Stimulated activated CD8-positive, alpha-beta memory T cell treated with anti-CD3 and anti-CD28 coated beads, Interleukin-7, amount 100 ng/mL, for 4 hours (primary cell): ENCODE measurements at places on chromosomes 2 and 18.
A peak's percentile ranks its signal among the peaks of the same experiment; 100 is the strongest.

DNA sequence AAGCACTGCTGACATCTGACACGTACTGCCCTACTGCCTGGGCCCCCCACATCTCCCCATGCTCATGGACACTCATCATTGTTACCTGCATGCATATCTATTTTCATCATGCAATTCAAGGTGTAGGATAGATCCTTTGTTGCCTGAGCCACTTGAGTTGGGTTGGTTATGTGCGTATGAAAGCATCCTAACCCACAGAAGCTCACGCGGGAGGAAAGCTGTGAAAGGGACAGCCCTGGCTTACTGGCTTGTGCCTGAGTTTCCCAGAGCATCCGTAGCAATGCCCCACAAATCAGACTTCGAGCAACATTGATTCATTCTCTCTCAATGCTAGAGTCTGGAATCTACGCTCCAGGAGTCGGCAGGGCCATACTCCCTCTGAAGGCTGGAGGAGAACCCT, 285.5 kb downstream of the PHLPP1 start:
- no peak for DNase-seq

DNA sequence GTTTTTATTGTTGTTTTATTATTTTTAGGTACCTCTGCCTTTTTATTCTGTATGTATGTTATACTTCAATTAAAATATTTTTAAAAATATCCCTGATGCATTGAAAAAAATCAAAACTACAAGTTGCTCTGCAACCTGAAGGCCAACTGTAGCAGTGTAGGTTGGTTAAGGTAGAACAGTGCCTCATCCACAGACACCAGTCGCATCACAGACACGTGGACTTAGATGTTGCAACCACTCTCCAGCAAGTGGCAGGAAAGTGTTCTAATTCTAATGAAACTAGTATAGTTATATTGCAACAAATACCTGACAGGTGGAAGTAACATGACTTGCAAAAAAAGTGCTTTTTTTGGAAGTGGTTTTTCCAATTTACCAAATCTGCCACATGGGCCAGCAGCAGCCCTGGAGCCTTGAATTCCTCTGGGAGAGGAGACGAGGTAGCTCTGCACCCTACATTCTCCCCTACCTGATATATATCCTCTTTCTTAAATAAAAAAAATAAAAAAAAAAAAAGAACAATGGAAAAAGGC, 28.4 kb upstream of the SLC3A1 start:
- DNase-seq: no peak

- DNase-seq: no peak
These were observed 45.6 kb downstream of the CEP192 start for GRCh38 chr18:13036622-13037320.

DNA sequence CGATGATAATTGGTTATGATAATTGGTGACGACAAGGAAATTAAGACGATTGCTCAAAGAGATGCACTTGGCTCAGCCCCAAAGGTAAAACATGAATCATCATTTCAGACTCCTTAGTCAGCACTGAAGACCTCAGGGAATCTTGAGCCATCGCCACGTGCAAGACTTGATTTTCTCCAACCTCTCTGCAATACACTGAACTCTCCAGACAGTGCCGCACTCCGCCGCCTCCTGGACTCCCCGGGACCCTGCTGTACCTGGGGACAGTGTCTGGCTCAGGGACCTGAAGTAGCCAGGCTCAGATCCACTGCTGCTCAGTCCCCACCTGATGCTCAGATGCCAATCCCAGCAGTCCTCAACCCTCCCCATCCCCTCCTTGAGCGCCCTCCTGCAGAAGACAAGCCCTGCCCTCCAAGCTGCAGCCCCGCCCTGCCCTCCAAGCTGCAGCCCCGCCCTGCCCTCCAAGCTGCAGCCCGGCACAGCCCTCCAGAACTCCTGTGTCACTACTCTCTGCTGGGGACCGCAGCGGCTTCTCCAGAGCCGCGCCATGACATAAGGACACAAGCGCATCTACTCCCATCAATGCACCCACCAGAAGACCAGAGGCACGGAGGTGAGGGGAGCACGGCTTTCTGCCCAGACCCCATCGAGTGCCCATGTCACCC, 1.1 kb downstream of the TMEM18 start:
- DNase-seq: no peak

DNA sequence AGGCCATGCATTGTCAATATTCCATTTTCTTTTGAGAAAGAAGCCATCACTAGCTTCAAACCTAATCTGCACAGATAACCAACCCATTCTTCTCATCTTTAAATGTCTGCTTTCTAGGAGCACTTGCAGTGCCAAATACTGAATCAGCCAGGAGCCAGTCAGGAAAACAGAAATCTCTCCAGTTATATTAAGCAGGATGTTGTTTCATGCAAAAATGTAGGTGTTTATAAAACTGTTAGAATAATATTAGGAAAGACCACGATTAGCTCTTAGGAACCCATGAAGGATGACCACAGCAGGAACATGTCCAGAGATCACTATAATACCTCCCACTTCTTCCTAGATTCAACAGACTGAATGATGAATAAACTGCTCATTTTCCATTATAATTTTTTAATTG, 86.0 kb downstream of the TTC32 start:
- DNase-seq: no peak

DNA sequence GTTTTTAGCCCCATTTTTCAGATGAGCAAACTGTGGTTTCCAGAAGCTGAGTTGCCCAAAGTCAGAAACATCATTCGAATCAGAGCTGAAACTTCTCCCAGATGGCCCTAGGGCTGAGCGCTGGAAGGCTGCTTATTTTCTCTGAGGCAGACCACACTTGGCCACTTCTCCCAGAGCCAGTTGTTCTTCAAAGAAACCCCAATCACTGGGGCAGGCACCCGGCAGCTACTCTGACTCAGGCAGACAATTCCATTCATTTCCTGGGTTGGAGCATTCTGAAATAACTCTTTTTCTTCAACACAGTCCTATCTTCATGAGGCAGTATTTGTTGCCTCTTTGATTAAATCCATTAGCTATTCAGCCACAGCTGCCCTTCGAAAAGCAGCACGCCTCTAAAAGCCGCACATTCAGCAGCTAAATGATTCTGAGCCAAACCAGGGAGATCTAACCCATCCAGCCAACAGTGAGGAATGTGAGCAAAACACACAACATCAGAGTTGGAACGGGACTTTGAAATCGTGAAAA, 40.9 kb downstream of the LRATD1 start:
- DNase-seq: no peak

DNA sequence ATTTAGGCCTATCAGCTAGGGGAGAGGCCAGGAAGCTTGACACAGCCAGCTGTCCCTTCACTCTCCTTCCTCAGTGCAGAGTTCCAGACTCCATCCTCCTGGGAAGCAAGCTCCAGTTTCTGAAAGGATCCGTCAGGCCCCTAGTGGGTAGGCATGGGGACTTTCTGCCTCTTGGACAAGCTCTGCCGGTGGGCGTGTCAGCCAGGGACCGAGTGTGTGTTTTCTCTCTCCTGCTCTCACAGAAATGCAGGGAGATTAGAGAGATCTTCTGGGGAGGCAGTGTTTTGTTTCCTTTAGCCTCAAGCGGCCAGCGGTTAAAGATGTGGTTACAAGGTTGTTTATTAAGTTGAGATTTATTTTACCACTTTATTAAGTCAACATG, 29.9 kb upstream of the OTOS start:
- DNase-seq: no peak

DNA sequence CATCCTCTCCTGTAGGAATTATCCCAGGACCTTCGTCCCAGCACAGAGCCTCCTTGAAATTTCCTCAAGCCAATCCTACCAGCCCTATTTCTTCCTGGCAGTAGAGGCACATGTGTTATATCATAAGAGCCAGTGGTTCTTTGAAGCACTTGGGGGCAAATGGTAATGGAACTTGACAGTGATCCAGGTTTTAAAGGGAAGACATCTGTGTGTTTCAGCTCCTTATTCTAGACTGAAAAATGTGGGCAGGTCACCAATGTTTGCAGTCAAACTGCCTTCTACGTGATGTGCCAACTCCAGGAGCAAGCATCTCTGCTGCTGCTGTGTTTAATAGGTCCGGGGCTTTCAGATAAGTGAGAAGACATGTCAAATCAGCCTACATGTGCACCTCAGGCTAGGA, 157.1 kb downstream of the GALNT14 start:
- DNase-seq: no peak

- no peak for DNase-seq
These were observed 329.7 kb upstream of the MEIS1 start for GRCh38 chr2:66105066-66105753.

- DNase-seq: no peak
These were observed 385.5 kb downstream of the SETBP1 start for GRCh38 chr18:45066210-45066609.

DNA sequence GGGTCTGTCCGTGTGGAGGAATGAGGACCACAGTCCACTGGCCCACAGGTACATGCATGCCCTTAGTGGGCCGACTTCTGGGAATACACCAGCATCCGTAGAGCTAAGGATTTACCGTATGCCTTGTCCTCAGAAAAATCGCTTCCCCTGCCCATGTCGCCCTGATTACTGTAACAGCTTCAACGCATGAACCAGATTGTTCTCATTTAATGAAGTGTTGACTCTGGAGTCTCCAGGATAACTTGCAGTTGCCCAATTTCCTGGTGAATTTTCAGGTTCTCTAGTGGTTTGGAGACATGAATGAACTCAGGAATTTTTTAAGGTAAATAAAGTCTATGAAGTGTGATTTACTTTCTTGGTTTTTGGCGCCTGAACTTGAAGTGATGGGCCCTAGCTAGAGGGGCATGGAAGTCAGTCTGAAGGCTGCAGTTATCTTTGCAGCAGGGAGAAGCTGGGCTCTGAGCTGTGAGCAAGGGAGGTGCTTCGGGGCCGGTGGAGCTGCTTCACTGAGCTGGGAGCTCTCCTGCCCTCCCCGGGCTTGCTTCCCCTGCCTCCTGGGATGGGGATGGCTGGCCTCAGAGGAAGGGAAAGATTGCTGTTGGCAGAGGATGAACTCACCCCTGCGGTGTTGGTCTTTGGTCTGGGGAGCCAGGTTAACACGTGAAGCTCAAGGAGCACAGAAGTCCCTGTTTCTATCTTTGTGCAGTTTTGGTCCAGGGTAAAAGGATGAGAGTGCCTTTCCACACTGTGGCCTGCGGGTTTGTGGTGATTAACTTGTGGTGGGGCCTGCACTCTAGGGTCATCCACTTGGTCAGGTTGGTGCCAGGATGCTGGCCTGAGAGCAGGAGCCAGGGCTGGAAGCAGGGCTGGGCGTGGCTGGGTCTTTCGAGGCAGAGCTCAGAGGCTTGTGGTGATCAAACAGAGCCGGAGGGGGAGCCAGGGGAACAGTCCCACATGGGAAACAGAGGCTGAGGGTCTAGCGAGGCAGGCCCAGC, 28.1 kb downstream of the TCF7L1 start:
- no peak for DNase-seq

- no peak for DNase-seq
These were observed 36.1 kb downstream of the SOCS6 start for GRCh38 chr18:70324897-70325296.

DNA sequence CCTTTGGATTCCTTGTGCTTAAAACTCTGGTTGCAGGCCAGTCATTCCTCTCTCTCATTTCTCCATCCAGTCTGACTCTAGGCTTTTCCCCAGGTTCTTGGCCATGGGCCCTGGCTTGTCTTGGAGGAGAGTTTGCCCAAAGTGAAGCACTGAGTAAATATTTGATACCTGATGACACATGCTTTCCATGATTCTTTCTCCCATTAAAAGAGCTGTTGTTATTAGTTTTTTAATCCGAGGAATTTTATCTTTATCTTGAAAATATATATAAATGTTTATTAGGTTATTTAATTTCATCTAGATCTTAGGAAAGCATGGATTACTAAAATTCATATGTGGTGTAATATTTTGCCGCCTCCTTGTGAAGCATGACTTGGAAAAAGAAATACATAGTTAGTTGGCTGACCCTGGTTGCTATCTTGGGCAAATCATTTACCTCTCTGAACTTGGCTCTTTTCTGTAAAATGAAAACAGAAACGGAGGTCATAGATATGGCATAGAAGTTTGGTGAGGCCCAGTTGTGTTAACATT, 650.1 kb downstream of the SLC4A3 start:
- no peak for DNase-seq

DNA sequence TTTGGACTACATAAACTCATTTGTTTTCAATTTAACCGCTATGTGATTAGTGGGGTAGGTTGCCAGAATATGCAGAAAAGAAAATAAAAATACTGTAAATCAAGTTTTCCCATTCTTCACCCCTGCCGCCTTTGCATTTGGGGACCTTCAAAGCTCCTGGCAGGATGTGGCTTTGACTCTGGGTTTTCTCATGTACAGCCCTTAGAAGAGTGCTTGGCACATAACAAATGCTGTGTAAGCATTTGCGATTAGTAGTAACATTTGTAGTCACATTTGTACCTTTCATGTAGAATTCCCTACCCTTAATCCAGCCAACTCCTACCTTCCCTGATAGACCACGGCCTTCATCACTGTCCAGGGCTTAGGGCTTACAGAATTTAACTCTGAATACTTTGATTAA, 262.6 kb downstream of the MREG start:
- no peak for DNase-seq

- no peak for DNase-seq
These were observed 34.4 kb downstream of the PCARE start for GRCh38 chr2:29039718-29040480.

- DNase-seq: no peak
These were observed 24.8 kb downstream of the GALM start for GRCh38 chr2:38690499-38691420.

DNA sequence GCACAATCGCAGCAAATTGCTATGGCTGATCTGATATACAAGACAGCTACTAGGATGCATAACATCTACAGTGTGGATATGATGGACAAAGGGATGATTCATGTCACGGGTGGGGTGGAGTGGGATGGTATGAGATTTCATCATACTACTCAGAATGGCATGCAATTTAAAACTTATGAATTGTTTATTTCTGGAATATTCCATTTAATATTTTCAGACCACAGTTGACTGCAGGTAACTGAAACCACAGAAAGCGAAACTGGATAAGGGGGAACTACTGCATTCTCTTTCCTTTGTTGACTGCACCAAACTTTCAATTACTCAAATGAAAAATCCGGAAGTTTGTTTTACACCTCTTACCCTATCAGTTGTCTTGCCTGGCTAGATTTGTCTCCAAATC, 94.4 kb upstream of the NEUROD1 start:
- no peak for DNase-seq

GRCh38 chr2:195596840-195597239, 60.2 kb upstream of the SLC39A10 start:
- DNase-seq: no peak

DNA sequence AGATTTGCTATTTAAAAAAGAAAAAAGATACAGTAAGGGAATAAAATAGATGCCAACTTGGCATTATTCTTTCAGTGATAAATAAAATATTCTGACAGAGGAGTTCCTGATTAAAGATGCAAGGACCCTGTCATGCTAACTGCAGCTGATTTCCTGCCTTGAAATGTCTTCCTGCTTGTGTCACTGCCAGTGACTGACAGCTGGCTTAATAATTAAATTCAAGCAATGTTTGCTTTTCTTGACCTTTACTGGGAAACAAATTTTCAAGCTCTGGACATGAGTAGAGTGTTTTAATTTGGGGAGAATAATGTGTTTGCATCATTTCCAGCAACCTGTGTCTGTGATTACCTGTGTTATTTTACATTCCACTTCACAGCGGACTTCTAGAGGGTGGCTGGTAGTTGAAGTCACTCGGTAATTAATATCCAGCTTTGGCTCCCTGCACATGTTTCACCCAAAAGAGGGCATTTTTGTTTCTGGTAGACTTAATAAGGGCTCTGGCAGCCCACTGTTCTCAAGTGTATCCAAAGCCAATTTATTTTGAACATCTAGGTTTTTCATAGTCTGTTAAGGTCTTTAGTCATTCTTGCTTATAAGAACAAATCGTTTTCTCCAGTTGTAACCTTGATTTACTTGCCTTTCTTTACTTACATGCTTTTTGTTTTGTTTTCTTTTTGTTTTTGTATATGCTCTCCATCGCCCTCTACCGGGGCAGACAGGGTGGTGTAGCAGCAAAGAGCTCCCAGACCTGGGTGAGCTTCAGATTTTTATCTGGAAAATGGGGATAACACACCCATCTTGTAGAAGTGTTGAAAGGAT, 48.5 kb upstream of the PROKR1 start:
- peak; percentile 16 for DNase-seq
